ENCODE measurements at places on chromosomes 5 and 9. TPM values are rescaled to one million over a fixed set of nuclear protein-coding genes. Genes with fewer than 3 reads are reported as not detected.

DNA sequence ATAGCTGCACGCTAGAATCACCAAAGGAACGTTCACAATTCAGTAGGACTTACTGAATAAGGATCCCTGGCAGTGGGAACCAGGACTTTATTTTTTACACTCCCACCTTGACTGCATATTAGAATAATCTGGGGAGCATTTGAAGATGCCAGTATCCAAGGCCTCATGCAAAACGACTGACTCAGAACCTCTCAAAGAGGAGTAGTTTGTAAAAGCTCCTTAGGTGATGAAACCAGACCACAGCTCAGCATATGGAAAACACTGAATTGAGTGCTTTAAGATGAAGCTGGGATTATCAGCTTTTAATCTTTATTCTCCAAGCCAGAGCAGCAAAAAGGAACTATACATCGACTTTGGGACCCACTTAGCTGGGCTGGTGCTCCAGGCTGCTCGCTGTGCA lies 288.3 kb downstream of the MLLT3 start:
- no peak for DNase-seq

ARL14EPL gene
- 0.20 TPM for total RNA-seq

DNA sequence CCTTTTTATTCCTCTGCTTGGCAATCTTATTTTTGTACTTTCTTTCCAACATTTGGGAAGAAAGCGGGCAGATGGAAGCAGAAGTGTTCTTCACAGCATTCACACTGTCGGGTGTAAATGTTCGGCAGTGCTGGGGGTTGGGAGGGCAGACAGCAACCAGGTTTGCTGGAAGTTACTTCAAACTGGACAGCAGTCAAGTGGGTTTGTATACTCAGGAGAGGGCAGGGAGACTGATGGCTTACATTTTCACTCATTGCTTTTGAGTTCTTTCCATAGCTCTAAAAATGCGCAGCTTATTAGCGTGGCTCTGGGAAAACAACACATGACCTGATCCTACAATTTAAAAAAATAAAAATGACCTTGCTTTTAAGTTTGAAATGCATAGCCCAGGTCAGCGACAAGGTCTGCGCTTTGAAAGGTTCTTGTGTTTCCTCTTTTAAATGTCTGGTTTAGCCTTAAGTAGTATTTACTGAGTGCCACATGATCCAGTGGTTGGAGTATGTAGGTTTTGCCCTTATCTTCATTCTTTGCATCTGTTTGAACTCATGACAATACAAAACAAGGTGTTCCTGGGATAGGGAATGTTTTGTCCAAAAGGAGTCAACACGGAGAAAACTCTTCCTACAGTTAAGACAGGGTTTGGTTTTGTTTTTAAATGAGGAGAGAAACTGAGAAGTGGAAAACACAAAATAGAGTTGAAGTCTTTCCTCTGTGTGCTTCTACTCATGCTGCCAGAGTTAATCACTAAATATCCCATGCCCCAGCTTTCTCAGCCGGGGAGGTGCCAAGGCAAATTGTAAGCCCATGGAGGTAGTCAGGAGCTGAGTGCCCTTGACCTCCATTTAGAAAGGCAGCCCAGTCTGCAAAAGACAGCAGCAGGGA lies 132.7 kb upstream of the DMRT1 start:
- DNase-seq: no peak

GRCh38 chr5:125286271-125286670 lies 539.8 kb upstream of the ZNF608 start:
- no peak for DNase-seq

All from K562 (cell line).